Brain (organoid and tissue), 16 donors: ENCODE measurements at places on chromosomes 6 and 20. TPM values are rescaled to one million over a fixed set of nuclear protein-coding genes. Genes with fewer than 3 reads are reported as not detected.

BNIP5 gene
- polyA plus RNA-seq: not detected

TRIM31 gene
- polyA plus RNA-seq: not detected

DNA sequence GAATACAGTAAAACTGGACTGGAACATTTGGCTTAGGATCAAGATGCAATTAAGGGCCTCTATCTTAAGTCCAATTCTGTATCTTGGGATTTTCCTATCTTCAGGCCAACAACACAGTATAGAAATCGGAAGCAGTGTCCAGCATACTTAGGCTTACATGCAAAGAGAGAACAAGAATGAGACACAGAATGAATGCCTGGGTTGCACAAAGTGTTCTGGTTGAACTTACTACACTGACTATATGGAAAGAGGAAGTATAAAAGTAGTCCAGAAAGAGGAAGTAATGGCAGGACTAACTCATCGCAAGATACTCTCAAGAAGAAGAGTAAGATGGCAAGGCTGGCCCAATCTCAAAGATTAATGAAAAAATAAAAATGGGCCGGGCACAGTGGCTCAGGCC, 87.6 kb downstream of the BTBD9 start:
- peak; percentile 4 for DNase-seq

DNA sequence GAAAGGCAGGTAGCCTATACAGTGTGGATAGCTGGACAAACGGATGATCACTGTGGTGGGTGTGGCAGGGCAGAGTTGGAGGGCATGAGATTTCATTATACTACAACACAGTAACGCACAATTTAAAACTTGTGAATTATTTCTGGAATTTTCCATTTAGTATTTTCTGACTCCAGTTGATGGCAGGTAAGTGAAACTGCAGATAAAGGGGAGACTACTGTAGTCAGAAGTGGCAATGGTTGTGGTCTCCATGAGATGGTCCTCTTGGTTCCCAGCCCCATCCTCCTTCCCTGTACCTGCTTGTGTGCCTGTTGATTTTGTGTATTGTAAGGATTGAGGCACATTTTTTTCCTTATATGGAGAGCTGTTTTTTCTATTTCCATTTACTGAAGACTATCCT, 22.5 kb upstream of the SCAF8 start:
- no peak for DNase-seq

- DNase-seq: no peak
These were observed 203.8 kb upstream of the LRFN2 start for GRCh38 chr6:40791004-40791403.

GRCh38 chr6:149134511-149134933, 183.0 kb upstream of the TAB2 start:
- no peak for DNase-seq

DNA sequence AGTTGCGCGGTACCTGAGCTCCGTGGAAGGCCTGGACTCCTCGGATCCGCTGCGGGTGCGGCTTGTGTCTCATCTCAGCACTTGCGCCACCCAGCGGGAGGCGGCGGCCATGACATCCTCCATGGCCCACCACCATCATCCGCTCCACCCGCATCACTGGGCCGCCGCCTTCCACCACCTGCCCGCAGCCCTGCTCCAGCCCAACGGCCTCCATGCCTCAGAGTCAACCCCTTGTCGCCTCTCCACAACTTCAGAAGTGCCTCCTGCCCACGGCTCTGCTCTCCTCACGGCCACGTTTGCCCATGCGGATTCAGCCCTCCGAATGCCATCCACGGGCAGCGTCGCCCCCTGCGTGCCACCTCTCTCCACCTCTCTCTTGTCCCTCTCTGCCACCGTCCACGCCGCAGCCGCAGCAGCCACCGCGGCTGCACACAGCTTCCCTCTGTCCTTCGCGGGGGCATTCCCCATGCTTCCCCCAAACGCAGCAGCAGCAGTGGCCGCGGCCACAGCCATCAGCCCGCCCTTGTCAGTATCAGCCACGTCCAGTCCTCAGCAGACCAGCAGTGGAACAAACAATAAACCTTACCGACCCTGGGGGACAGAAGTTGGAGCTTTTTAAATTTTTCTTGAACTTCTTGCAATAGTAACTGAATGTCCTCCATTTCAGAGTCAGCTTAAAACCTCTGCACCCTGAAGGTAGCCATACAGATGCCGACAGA, 9.9 kb downstream of the HEY2 start:
- no peak for DNase-seq

DNA sequence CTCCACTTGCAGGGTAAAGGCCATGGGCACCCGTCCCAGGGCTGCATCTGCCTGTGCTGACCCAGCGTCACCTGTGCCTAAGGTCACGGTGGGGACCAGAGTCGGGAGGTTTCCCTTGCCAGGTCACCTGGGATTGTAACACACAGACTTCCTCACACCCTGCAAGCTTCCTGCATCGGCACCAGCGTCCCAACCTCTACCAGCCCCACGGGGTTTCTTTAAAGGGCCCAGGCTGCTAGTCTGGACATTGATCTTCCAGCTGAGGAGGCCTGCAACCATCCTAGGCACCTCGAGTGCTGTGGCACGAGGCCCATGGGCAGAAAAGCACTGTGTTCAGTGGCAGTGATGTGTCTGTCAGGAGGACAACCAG, 12.6 kb downstream of the ACSS1 start:
- no peak for DNase-seq

GRCh38 chr20:46622165-46622564, 29.1 kb downstream of the SLC13A3 start:
- DNase-seq: no peak
